ENCODE measurements at places on chromosomes 6 and 20.

GRCh38 chr6:106572875-106573585 lies 56.3 kb downstream of the RTN4IP1 start:
- no peak for DNase-seq

DNA sequence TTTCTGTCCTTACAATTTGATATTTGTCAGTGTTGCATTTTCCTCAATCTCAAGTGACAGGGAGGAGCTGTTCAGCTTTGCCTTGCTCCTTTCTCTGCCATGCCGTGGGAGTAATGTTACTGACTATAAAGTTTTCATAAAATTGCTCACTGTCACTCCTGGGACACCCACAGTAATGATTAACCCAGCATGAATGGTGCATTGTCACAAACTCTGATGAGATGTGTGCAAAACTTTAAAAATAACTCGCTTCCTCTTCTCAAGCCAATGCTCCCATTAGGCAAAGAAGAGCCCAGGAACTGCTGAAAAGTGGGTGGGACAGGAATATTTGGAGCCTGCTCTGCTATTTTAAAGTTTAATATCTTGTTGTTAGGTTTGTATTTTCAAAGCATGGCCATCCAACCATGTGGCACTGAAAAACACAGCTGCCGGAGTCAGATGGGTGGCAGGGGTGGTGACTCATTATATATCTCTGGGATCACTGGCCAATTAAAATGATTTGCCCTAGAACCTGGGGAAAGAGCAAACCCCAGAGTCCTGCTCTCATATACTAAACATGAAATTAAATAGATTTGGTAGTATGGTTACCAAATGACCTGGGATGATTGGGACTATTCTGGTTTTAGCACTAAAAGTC lies 260.1 kb downstream of the BTBD3 start:
- DNase-seq = no peak

DNA sequence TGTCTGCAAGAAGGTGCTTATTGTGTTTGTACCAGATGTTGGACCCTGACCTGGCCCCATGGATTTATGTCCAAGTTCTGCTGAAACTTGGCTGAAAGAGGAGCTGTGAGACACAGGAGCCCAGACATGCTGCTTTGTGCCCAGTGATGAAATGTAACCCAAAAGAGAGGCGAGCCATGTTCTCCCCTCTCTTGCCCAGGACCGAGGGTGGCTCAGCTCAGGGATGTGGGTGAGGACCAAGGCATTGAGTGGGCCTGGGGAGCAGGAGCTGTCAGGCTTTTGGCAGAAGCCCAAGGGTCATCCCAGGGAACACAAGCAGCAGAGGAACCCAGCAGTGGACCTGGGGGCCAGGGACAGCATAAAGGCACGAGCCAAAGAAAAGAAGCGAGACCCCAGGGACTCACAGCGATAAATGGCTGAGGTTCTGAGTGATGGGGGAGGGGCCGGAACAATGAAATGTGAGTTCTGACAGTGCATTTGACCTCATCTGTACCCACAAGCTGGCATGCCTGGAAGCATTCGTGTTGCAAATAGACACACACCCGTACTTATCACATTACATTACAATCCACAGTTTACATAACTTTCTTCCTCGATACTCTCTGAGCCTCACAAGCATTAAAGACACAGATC lies 363.4 kb upstream of the JARID2 start:
- no peak for DNase-seq

DNA sequence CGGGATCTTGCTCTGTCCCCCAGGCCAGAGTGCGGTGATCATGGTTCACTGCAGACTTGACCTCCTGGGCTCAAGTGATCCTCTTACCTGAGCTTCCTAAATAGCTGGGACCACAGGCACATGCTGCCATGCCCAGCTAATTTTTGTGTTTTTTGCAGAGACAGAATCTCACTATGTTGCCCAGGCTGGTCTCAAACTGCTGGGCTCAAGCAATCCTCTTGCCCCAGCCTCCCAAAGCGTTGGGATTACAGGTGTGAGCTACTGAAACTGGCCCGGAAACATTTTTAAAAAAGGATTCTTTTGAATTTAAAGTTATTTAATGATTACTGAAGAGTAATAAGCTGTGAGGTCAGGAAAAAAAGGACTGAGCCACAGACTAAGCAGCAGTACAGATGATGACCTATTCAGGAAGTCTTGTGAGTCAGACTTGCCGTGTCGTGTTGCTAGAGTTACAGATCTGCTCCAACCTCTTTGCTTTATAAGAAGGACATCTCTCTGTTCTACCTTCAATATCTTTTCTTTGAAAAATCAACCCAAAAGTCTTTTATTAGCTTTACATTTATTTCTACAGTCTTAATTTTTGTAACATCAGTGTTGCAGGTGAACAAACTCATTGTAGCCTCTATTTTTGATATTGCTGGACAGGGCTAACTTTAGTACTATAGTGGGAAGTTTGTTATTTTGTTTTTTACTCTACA lies 108.7 kb downstream of the NCOA3 start:
- peak; percentile 83 for DNase-seq

- no peak for DNase-seq
Measured at GRCh38 chr20:61657721-61658377, 405.8 kb downstream of the CDH4 start.

DNA sequence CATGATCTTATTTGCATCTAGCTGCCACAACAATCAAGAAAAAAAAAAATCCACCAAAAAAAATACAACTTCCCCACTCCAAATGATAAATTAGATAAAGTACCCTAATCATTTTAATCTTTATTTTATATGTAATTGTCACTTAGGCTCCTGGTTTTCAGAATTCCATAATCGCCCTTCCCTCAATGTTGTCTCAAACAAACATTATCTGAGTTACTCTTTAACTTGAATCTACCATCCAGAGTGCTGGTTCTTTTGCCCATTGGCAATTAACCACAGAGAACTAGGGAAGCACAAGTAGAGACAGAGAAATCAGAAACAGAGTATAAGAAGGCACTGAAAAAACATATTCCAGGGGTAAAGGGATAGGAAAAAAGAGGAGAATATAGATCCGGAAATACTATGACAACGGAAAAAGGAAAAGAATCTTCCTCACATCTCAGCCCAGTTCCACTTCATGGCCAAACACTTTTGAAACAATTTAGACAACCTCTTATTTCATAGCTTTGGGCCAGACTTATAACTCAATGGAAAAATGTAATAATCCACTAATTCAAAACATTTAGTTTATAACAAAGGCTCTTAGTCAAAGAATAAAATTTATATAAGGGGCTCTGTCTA lies 861 bp upstream of the NHSL1 start:
- DNase-seq = no peak

DNA sequence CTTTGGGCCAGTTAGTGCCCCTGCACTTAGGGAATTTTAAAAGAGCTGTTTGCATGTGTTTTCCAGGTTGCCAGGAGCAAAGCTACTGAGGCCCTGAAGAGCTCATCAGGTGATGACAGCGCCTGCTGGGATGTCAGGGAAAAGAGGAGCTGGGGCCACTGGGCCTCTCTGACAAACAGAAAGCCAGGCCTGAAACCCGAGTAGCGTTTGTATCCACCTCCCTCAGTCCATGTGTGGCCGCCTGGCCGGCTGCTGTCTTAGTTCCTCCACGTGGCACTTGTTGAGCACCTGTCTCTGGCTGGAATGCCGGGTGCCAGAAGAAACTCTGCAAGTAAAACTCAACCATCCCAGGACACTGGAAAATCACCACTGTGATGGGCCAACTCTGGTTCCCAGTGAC lies 601.2 kb downstream of the CDH26 start:
- DNase-seq = no peak

DNA sequence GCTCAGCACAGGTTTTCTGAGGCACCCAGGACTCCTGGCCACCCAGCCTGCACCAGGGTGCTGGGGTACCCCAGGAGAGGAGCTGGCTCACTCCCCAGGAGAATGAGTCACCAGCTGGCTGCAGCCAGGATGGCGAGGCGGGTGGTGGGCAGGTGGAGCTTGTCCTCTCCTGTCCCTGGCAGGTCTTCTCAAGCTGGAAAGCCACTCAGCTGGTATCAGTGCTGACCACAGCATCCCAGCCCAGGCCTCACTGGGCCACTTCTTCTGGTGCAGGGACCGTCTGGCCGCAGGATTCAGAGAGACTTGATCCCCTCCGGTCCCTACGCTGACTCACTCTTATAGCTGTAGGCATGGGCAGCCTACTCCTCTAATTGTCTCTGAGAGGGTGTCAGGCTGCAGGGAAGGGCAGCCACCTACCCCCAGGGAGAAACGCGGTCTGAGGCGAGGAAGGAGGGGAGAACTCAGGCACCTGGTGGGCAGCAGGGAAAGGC lies 22.2 kb downstream of the TFEB start:
- DNase-seq = peak; percentile 65

- DNase-seq = peak; percentile 85
Measured at GRCh38 chr6:105374010-105374420, 28.9 kb downstream of the PREP start.

- DNase-seq = no peak
Measured at GRCh38 chr20:52791091-52791490, 181.1 kb upstream of the TSHZ2 start.

GRCh38 chr6:97052896-97053295 lies 128.4 kb downstream of the KLHL32 start:
- DNase-seq = no peak

GRCh38 chr6:37783856-37784584 lies 35.5 kb upstream of the ZFAND3 start:
- peak; percentile 52 for DNase-seq

GRCh38 chr6:56529594-56530191 lies 113.0 kb downstream of the DST start:
- DNase-seq = peak; percentile 61

- no peak for DNase-seq
Measured at GRCh38 chr6:124535746-124536145, 426.5 kb upstream of the RNF217 start.

DNA sequence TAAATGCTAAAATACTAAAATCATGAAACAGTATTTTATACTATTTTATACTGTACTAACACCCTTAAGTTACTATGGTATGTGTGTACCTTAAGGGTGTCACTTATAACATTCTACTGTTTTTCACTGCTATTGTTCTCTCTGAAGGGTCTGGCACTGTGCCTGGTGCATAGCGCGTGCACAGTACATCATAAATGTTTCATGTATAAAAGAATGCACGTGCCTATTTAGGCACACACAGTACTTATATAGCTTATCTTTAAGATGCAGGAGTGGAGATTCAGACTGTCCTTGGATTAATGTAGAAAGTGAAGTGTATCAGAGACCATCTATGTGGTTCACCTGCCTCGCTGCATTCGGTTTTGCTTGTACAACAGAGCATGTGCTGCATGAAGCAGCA lies 64.0 kb upstream of the SGK1 start:
- no peak for DNase-seq

DNA sequence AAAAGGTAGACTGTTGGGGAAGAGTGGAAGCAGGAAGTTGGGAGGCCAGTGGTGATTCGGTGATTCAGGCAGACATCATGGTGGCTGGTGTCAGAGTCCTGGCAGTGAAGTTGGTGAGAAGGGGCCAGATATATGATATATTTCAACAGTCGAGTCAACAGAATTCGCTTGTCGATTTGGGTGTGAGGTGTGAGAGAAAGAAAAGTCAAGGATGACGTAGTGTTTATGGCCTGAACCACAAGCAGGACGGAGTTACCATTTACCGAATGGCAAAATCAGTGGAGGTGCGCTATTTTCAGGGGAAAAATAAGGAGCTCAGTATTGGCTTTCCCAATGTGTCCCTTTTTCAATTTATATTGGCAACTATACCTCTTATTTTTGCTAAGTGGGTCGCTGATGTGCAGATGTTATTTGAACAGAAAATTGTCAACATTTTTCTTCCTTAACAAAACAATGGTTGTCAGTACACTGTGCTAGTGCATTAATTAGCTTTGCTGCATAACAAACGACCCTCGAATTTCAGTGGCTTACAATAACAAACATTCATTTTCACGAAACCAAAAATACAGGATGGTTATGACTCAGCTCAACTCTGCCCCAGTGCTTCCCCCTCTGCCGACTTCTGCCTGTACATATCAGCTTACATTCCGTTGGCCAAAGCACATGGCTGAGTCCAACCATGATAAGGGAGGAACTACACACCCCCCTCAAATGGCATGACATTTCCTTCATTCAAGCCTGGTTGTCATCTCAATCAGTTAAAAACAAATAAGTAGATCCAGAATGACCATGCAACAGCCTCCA lies 255.0 kb upstream of the ZFP64 start:
- peak; percentile 17 for DNase-seq

DNA sequence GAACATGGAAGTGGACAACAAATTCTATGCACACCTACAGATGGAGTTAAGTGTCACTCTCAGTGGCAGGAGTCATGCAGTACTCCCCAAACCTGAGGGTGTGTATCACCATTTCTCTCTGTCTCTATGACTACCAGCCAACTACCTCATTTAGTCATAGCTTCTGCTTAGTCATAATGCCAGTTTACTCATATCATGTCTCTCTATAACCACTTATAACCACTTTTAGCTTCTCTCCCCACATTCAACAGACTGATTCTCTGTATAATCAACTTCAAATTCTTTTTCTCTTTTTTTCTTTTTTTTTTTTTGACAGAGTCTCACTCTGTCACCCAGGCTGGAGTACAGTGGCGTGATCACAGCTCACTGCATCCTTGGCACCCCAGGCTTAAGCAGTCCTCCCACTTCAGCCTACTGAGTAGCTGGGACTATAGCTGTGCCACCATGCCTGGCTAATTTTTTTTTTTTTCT lies 13.8 kb upstream of the GTF3C6 start:
- peak; percentile 89 for DNase-seq

- DNase-seq = peak; percentile 18
Measured at GRCh38 chr6:130282234-130282995, 59.7 kb upstream of the SAMD3 start.

- DNase-seq = no peak
Measured at GRCh38 chr6:40160826-40161225, 226.6 kb upstream of the MOCS1 start.

DNA sequence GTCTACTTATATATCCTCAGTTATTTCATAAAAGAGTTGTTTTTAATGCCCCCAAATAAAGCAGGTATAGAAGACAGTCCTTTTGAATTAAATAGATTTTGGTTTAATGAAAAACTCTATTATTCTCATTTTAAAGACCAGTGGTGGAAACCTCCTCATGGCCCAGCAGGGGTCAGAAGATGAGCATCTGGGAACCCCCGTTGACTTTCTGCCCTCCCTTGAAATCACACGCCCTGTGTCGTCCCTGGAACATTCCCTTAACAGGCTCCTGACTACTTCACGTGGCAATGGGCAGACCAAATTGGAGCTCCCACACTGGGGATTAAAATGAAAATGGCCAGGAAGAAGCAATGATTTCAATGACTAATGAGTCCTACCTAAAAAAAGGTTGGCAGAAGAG lies 220.9 kb downstream of the KIF16B start:
- no peak for DNase-seq

- peak; percentile 71 for DNase-seq
Measured at GRCh38 chr20:36173451-36173933, 19.0 kb downstream of the EPB41L1 start.

GRCh38 chr6:122429323-122429722 lies 29.9 kb downstream of the HSF2 start:
- no peak for DNase-seq

DNA sequence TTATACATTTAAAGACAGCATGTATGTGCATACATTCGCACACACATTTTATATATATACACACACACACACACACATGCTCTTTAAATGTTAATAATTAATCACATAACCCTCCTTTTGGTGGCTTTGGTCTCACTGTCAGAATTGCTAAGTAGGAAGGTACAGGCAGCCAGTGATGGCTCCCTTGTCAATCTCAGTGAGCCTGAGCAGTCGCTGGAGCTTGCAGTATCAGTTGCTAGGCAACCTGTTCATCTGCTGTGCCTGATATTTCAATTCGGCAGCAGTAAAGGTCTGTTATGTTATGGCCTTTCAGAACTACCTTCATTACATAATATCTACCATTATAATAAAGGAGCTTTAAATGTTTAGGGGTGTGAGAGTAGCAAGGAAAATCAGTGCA lies 374.3 kb downstream of the LMBRD1 start:
- no peak for DNase-seq

- DNase-seq = peak; percentile 68
Measured at GRCh38 chr20:25238319-25239037, 9.4 kb upstream of the PYGB start.

Data from EH (cell line).